ENCODE measurements at places on chromosomes 7 and 10.
A peak's percentile ranks its signal among the peaks of the same experiment; 100 is the strongest.

GRCh38 chr10:78648256-78648860 lies 420.4 kb upstream of the ZMIZ1 start:
- no peak for DNase-seq

- no peak for DNase-seq
These were observed 3.2 kb upstream of the ASCC1 start for GRCh38 chr10:72219235-72219814.

DNA sequence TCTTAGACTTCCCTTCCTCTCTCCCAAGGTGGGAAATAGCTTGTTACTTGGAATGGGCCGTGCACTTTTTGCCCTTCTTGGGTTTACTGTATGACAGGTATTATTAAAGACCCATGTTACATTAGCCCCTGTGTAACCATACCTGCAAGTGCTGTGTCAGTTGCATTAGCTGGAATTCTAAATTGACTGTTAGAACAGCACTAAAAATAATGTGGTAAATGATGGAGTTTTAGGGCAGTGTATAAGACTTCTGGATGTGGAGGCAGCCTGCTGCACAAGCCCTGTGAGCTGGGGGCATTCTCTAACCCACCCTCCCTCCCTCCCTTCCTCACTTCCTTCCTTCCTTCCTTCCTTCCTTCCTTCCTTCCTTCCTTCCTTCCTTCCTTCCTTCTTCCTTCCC lies 52.7 kb downstream of the GALNT17 start:
- DNase-seq = no peak

DNA sequence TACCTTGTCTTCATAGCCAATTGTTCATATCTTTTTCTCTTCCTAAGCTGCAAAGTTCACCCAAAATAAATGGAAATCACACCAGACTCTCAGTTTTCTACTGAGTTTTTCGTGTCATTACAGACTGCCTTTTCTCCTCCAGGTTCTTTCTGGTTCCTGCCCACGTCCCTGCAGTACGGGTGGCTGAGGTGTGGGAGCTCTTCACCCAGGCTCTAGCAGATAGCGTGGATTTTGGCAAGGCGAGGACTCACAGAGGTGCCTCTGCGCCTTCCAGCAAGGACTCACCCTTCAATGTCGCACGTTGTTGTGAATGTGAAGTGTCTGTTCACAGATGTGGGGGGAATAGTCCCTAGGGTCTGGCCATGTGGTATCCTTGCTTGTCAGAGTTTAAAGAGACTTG lies 71.6 kb downstream of the ABCA13 start:
- no peak for DNase-seq

- DNase-seq = no peak
These were observed 47.5 kb downstream of the INHBA start for GRCh38 chr7:41655426-41655825.

DNA sequence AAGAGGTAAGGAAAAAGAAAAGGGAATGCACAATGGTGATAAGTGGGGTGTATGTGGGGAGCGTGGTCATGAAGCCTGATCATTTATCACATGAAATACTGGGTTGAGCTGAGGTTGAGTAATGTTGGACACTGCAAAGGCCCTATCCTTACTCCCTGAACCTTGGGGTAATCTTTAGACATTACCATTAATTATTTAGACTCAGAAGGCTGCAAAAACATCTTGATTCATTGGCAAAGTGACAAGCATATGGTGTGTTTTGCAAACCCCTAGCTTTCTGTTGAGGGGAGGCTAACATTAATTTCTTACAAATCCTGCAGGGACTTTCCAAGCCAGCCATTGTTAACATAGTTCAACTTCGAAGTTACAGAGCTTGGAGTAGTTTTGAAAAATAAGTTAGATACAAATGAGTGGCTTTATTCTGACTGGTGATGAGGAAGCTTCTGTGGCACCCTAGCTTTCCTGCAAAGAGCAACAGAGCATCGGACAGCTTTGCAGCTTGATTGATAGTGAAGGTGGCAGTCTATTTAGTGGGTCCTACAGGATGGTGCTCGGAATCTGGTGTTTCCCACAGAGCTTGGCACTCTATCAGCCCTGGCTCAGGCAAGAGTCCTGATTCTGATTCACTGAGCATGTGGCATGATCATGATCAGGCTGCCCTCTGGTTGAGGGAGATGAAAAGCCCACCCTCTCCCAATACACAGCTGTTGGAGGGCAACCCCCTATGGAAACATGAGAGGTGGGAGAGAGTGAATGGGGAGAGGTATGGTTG lies 153.7 kb upstream of the NPVF start:
- no peak for DNase-seq

DNA sequence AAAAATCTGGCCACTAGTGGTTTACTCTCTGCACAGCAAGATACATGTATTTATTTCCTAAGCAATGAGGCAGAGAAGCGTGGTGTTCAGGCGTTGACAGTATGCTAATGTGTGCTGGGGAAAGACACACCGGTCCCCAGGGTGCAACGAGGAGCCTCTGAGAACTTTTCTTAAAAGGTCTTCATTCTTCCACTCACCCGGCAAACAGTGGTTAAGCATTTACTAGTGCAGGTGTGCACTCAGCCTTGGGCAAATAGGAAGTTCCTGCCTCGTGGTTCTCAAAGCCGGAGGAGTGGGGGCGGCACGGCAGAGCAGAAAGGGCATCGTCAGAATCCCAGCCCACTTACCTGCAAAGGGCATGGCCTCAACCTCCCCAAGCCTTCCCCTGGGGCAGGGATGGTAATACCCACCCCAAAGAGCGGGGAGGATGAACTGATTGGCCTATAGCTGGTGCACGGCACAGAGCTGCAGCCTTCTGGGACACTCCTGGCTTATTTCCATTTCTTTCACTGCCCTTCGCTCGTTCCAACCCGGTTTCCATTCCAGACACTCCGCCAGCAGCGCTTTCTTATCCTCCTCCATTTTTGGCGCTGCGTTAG lies 184.3 kb upstream of the CTBP2 start:
- DNase-seq = no peak

DNA sequence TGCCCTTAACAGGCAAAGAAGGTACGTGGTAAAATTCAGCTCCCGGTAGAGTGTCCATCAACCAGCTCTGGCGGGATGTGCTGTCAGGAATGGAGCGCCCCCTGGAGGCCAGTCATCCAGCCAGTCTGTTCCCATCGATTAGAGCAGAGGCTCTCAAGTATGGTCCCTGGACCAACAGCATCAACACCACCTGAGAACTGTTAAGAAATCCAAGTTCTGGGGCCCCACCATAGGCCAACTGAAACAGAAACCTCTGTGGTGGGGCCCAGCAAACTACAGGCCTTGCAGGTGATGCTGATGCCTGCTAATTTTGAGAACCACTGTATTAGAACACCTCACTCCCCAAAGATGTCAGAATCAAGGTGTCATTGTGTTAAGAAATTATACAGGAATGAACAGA lies 109.2 kb downstream of the DPY19L1 start:
- peak; percentile 46 for DNase-seq

- DNase-seq = no peak
These were observed 1.3 kb upstream of the GET4 start for GRCh38 chr7:875051-875450.

GRCh38 chr7:35701287-35701900 lies 6.5 kb upstream of the HERPUD2 start:
- no peak for DNase-seq

GRCh38 chr7:122881324-122881723 lies 4.9 kb downstream of the CADPS2 start:
- DNase-seq = no peak

DNA sequence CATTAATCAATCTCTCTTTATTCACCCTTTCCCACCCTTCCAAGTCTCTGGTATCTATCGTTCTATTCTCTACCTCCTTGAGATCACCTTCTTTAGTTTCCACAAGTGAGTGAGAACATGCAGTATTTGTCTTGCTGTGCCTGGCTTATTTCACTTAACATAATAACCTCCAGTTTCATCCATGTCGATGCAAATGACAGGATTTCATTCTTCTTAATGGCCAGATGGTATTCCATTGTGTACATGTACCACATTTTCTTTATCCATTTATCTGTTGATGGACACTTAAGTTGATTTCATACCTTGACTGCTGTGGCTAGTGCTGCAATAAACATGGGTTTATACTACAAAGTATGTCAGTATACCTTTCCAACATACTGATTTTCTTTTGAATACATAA lies 3.8 kb upstream of the AOAH start:
- no peak for DNase-seq

- no peak for DNase-seq
These were observed 23.5 kb downstream of the GARS1 start for GRCh38 chr7:30618080-30618676.

GRCh38 chr10:34789966-34790506 lies 25.1 kb downstream of the PARD3 start:
- peak; percentile 39 for DNase-seq

DNA sequence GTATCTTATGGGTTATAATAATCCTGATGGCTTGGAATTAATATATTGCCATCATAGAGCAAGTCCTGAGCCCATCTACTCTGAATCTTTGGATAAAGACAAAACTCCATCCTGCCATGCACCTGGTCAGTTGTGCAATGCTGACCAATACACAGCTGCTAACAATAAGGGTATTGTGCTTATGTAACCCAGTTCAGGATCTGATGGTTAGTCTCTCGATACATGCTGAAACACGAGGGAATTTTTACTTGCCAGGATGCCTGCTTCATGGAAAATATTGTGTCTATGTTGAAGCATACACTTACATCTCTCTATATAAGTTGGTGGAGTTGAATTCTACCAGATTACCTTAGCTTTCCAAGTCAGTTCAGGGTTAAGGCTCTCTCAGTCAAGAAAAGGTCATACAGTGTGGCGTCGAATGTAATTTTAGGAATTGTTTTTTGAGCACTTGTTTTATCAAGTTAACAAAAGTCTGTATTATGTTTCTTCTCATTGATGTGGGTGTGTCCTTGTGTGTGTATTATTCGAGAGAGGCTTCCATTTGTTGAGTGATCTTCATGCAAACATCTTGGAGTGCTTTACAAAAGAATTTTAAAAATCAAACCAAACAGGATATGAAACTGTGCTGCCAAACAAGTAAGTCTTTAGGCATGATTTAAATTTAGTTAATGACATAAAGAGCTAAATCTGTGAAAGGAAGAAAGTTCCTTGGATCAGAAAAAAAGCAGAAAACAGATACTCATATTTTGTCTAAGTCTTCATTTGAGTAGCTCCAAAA lies 449.1 kb downstream of the SUGCT start:
- peak; percentile 74 for DNase-seq

GRCh38 chr7:99563650-99564049 lies 5.2 kb downstream of the ZNF655 start:
- DNase-seq = no peak

- DNase-seq = no peak
These were observed 95.1 kb downstream of the ETV1 start for GRCh38 chr7:13894377-13894776.

DNA sequence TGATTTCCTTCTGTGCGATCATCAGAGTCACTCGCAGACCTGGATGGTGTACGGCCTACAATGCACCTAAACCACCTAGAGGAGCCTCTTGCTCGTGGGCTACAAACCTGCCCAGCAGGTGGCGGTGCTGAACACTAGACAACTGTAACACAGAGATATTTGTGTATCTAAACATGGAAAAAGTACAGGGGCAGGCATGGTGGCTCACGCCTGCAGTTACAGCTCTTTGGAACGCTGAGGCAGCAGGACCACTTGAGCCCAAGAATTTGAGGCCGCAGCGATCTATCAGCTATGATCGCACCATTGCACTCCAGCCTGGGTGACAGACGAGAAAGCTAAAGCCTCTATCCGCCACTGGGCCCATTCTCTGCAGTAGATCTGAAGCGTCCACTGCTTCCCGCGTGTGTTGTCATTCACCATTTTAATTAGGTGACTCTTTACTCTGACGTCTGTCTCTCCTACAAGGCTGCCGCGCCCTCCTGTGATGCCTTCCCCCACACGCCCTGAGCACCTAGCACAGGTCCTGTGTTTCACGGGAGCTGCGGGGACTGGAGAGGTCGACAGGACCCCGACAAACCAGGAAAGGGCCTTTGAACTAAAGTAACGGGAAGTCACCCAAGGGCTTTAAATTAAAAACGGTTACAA lies 774 bp downstream of the TUBGCP2 start:
- DNase-seq = peak; percentile 83

DNA sequence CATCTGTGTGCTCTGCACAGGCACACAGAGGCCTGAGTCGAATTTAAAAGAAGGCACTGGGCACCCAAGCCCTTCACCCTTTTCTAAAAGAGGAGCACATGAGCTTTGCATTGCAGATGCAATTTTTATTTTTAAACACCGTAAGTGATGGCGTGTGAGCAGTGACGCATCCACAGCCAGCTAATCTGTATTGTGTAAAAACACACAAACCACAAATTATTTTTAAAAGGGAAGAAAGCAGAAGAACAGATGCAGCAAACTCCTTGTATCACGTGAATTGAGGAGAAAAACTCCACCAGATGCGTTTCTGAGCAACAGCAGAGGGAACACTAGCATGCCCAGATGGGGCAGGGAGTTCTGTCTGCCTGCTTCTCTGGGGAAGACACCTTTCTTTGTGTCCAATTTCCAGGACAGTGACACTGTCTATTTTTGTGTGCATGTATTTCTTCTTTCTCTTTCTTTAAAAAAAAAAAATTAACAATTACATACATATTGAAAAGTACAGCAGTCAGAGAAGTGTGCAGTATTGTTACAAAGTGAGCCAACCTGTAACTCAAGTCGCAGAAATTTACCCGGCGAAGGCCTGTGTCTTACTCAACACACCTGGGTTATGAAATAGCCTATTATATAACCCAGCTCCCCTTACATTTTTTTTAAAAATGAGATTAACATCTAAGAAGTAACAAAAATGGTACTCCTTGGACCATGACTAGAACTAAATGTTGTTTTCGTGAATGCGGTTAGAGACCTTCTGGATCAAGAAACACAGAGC lies 39.2 kb downstream of the EEPD1 start:
- no peak for DNase-seq

DNA sequence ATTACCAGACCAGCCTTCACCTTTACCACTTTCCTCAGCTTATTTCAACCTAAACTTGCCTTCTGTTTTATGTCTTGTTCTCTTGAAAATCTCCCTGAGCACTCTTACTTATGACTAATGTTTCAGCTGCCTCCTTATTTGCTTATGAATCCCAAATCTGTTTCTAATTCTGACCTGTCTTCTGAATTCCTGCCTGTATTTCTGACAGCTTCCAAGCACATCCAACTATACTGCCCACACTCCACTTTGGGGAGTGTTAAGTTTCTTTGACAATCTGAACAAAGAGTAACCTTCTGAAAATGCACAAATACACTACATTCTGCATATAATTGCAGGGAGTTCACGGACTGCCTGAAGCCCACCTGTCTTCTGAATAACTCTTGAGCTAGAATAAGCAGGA lies 48.7 kb downstream of the ARMC3 start:
- no peak for DNase-seq
